ENCODE measurements at places on chromosomes 13 and 19.

GRCh38 chr19:41945135-41945766, 13.9 kb downstream of the RABAC1 start:
- DNase-seq, result peak; percentile 80

DNA sequence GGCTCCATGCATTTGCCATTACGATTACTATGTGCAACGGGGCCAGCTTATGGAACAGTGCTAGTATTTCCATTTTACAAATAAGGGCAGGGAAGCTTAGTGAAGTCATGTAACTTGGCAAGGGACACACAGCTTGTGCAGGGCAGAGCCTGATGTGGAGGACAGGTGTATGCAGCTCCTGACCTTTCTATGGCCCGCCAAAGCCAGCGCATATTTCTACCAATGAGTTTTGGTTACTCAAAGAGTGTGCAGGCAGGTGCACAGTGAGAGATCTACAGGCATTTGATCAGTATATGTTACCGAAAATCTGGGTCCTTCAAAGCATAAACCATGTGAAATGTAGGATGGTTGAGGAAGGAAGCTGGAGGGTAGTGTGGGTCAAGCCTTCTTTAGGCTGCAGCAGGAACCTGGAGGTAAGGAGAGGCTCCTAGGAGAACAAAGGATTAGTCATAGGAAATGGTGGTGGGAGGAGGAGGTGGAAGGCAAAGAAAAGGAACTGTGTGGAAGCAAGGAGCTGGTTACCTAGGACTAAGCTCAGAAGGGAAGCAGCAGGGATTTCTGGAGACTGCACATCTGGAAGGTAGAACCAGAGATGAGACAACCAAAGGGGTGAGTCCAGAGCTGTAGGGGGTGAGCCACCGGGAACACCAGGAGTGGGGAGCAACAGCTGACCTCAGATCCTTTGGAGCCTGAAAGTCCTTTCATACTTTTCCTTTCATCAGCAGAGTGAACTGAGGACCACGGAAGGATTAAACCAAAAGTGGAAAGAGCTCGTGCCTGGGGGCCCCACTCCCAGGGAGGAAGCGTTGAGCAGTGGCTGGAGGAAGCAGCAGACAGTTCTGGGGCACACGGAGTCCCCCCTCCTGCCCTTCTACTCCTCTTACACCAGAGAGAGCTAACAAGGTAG, 4.2 kb upstream of the PDX1 start:
- DNase-seq, result no peak

DNA sequence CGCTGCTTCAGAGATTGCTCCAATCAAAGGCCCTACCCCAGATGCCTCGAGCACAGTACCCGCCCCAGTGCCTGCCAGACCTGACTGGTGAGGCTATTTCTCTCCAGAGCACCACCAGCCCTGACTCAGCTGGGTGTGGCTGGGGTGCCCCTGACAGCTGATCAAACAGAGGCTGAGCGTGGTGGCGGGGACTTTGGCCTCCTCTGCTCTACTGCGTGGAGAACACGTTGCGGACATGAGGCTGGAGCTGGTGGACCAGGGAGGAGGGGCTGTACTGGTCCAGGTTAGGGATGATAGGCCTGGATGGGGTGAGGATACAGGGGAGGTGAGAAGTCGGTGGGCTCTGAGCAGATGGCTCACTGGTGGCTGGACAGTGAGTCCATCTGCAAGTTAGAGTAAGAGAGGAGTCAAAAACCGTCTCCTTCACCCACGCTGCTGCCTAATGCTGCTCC, 3.5 kb upstream of the DOCK6 start:
- no peak for DNase-seq

DNA sequence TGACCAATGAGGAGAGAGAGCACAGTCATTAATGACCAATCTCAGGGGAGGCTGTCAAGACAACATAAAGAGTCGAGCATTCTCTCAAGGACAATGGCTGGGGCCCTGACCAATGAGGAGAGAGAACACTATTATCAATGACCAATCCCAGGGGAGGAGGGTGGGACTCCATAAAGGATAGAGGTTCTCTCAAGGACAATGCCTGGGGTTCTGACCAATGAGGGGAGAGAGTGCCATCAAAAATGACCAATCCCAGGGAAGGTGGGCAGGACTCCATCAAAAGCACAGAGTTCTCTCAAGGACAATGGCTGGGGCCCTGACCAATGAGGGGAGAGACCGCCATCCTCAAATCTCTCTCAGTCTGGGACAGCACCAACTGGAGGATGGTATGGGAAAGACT, 3.3 kb upstream of the KLK11 start:
- DNase-seq, result no peak

DNA sequence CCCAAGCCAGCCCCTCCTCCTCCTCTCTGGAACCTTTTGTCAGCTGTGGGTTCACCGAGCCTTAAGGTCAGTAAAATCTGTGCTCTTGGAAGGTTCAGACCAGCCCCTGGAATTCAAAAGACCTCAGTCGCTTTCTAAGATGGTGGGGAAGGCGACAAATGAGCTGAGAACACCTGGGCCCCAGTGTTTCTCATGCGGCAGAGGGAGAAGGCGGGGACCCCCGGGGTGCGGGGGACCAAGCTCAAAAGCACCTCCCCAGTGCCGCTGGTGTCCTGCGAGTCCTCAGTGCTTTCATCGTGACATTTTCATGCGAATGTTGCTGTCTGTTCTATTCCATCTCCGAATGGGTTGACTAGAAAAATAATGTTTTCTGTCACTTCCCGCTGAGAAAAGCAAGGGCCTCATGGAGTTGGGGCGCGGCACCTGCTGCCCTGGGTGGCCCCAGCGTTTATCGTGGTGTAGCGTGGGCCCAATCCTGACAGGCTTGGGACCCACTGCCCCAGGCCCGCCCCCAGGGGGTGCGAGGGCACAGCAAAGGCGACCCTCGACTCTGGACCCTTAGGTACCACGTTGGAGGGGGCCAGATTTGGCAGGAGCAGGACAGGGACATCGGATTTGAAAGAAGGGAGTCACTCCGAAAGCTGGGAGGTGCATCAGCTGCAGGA, 751 bp upstream of the NTN5 start:
- DNase-seq, result no peak

DNA sequence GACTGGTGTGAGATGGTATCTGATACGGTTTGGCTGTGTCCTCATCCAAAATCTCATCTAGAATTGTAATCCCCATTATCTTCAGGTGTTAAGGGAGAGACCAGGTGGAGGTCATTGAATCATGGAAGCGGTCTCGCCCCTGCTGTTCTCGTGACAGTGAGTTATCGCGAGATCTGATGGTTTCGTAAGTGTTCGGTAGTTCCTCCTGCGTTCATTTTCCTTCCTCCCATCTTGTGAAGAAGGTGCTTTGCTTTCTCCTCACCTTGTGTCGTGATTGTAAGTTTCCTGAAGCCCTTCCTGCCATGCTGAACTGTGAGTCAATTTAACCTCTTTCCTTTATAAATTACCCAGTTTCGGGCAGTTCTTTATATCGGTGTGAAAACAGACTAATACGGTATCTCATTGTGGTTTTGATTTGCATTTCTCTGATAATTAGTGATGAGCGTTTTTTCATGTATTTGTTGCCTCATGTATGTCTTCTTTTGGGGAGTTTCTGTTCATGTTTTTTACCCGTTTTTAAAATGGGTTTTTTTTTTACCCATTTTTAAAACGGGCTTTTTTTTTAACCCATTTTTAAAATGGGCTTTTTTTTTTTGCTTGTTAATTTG, 102.8 kb upstream of the SLC10A2 start:
- no peak for DNase-seq

DNA sequence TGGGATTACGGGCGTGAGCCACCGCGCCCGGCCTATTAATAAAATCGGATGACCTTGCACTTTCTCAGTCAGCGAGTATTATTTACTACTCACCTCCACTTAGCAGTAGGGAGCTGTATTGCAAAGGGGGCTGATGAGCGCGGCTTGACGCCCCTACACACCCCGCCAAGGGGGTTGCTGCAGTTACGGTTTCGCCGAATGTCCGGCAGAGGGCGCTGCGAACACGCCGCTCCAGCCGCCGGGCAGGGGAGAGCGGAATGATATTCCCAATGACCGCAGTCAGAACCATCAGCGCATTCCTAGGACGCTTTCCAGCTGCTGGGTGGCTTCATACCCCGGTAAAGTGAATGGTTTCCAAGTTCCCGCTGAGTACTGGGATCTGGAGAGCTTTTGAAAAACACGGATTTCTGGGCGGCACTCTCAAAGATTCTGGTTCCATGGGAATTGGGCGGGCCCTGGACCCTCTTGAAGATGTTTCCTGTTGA, 30.0 kb upstream of the TPT1 start:
- peak; percentile 42 for DNase-seq

DNA sequence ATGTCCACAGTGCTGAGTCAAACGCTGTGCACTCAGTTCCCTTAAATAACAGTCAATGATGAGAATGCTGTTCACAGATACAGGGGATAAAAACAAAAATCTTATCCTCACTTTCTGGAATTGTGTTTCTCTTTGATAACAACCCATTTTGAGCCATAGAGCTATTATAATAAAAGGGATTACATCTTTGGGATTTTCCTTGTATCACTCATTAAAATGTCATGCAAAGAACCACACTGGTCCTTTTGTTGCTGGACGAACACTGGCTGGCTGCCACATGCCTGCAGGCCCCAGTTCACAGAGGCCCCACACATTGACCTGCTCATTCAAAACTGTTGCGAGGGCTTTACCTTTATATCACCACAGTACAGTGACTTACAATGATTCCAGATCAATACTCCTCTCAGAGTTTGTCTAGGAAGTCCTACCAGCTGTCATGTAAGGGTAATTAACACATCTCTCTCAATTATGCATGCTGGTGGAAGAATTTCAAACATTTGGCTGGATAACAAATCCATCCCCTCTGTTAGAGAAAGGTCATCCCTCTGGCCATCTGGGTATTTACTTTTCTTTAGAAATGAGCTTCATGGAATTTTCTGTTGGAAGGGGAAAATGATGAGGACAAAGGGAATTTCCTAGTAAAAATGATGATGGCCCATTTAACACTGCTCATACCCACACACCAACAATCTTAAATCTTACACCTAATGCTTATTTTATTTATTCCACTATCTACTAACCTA, 85.9 kb downstream of the MBNL2 start:
- DNase-seq, result no peak

GRCh38 chr19:40278361-40279035, 6.6 kb downstream of the AKT2 start:
- no peak for DNase-seq

GRCh38 chr13:50222569-50223332, 207.5 kb downstream of the KCNRG start:
- DNase-seq, result no peak

DNA sequence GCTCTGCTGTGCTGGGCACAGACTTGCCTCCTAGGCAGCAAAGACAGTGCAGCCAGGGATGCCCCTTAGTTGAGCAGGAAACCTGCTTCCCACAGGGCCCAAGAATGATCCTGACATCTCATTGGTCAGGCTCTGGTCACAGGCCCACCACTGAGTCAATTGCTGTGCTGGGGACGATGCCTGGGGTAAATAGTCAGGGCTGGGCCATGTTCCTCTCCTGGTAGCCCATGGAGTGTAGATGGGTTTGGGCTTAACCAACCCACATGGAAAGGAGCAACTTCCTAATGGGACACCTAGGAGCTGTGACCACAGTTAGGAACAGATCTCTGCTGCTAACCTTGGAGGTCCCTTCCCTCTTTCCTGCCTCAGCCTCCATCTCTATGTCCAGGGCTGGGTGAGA, 212.5 kb upstream of the ZNF536 start:
- DNase-seq, result no peak

DNA sequence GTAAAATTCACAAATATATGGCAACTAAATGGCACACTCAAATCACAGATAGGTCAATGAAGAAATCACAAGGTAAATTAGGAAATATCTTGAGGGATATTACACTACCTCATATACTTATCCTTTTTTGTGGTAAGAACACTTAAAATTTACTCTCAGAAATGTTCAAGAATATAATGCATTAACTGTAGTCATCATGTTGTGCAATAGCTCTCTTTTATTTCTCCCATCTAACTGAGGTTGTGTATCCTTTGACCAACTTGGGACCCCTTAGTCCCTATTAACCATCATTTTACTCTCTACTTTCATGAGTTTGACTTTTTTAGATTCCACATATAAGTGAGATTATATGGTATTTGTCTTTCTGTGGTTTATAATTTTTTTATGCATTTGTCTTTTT, 52.6 kb downstream of the WTIP start:
- DNase-seq, result no peak

- no peak for DNase-seq
Observed at GRCh38 chr19:29682236-29682895, 17.1 kb downstream of the PLEKHF1 start.
